ENCODE measurements at places on chromosomes 3 and 15.

GRCh38 chr15:76337696-76338485 lies 1.3 kb downstream of the ISL2 start:
- no peak for DNase-seq

DNA sequence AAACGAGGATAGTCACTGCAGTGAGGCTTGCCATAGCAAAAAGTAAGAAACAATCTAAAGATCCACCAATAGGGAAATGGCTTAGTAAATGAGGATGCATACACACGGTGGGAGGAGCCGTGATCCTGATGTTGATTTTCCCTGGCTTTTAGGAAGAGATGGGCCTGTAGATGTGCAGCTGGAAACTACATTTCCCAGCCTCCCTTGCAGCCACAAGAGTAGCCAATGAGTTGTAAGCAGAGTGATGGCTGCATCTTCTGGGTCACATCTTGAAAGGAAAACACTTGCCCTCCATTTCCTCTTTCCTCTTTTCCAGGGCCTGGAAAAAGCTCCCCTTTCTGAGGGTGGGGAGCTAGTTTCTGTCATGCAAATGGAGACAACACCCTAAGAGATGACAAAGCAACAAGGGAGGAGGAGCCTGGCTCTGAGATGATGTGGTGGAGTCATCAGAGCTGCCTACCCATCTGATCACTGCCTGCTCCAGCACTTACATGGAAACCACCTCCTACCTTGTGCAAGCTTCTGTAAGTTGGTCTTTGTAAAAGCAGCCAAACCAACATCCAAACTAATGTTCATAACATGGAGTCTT lies 139.1 kb downstream of the TLE3 start:
- DNase-seq, result no peak

DNA sequence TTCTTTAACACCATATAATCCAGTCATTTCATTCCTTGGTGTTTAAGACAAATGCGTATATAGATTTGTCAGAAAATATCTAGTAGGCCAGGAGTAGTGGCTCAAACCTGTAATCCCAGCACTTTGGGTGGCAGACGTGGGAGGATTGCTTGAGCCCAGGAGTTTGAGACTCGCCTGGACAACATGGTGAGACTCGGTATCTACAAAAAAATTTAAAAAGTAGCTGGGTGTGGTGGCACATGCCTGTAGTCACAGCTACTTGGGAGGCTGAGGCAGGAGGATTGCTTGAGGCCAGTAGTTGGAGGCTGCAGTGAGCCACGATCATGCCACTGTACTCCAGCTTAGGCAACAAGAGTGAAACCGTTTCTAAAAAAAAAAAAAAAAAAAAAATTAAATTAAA lies 1.9 kb upstream of the MTMR14 start:
- DNase-seq, result no peak

DNA sequence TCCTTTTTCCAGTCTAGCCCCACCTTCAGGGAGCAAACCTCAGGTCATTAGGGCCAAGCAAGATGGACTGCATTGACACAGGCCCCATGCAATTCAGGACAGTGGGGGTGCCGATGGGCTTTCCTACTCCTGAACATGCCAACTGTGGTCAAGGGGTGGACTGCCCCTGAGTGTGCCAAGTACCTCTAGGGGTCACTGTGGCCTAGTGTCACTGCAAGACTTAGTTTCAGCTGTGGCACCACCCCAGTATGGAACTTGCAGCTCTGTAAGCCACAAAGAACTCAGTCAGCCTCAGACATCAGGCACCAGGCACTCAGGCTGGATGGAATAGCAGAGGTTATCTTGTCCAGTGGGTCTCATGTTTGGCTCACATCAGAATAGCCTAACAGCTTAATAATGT lies 32.3 kb downstream of the EXOG start:
- DNase-seq, result no peak

- no peak for DNase-seq
Observed at GRCh38 chr3:25478211-25478757, 50.2 kb downstream of the RARB start.

GRCh38 chr3:150170852-150171520 lies 200.3 kb upstream of the PFN2 start:
- DNase-seq, result no peak

- no peak for DNase-seq
Observed at GRCh38 chr3:45927881-45928280, 15.4 kb upstream of the CXCR6 start.

- no peak for DNase-seq
Observed at GRCh38 chr3:14680716-14681115, 5.8 kb downstream of the C3orf20 start.

DNA sequence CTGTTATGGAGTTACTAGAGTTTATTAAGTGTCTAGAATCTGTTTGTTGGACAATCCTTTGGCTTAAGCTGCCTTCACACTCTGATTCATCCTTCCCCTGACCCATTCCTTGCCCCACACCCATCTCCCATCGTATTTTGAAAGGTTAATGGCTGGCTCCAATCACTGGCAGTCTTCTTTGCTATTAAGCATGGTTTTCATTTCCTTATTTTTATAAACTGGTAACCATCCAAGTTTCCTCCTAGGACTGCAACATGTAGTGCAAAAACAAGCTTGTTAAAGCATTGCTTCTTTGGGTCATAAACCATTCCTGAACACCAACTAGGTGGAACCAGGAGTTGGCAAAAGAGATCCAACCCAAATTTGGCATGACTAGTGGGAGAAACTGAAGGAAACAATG lies 148.4 kb downstream of the DTWD1 start:
- DNase-seq, result no peak

- DNase-seq, result no peak
Observed at GRCh38 chr3:174329321-174329720, 529.8 kb upstream of the NAALADL2 start.

DNA sequence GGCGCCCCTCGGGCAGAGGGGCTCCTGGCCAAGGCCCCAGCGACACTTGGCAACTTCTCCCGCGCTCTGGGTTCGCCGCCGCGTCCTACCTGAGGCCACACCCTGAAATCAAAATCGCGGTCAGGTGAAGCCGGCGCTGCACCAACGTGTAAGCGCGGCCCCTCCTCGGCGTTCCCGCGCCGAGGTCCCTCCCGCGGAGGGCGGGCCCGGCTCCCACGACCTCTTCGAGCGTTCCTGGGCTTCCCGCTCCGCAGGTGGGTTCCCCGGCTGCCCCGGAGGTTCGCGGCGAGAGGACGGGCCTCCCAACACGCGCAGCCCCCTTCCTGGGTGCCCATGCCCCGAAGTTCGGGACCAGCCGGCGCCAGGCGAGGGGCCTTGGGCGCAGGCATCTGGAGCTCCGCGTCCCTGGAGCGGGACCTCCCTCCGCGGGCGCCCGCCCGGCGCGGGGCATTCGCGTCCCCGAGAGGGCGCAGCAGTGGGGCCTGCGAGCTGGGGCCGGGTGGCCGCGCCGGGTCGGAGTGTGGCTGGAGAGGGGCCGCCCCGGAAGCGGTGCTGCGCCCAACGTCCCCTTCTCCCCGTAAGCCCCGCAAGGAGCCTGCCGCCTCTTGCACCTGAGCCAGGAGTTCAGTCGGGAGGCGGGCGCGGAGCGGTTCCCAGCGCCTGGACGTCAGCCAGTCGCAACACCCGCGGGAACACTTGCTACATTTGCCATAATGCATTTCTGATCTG lies 13.7 kb downstream of the PAK6 start:
- no peak for DNase-seq

DNA sequence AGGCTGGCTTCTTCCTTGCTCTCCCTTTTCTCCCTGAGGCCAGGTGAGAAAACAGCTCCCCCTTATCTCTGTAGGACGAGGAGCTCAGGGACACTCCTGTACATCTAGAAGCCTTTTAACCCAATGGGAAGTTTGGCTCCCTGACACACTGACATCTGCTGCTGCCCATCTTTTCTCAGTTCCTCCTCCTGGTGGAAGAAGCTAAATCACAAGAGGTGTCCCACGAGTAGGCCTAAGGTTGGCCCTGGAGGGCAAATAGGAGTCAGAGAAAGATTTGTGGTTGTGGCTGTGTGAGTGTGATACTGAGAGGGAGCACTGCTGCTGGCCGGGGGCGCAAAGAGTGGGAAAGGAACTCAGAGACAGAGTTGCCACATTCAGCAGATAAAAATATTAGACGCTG lies 49.5 kb downstream of the ARHGAP31 start:
- DNase-seq, result no peak

DNA sequence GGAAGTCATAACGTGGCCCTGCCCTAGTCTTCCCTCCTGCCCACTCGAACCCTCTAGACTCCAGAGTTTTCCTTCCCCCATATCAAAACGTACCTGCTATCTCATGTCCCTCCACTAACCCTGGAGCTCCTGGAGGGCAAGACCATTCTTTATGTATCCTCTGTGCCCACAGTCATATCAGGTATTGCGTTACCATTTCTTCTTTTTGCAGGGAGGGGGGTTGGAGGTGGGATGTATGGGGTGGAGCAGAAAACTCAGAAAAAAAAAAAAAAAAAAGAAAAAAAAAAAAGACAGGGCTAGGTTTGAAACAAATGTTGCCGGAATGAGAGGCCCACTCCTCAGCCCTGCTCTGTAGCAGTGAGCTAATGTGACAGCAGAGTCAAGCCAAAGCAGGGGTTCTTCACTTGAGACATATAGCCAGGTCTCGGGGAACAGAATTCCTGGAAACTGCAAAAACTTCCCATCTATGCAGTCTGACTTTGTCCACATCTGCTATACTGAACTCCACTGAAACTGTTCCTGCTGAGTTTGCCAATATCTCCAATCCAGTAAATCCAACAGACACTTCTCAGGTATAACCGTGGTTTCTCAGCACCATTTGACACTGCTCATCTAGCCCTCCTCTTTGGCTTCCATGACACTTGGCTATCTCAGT lies 31.1 kb downstream of the PARP16 start:
- DNase-seq, result no peak

- no peak for DNase-seq
Observed at GRCh38 chr3:155548195-155548594, 196.7 kb downstream of the PLCH1 start.

- DNase-seq, result no peak
Observed at GRCh38 chr15:63509955-63510940, 5.9 kb downstream of the USP3 start.

- DNase-seq, result no peak
Observed at GRCh38 chr3:50521572-50521971, 18.1 kb upstream of the CACNA2D2 start.

GRCh38 chr15:67917037-67917436 lies 77.2 kb upstream of the RNU6-1 start:
- DNase-seq, result no peak
